ENCODE measurements at places on chromosomes 4 and X.
A peak's percentile ranks its signal among the peaks of the same experiment; 100 is the strongest.

GRCh38 chr4:152458801-152459302, 77.0 kb downstream of the FBXW7 start:
- DNase-seq = no peak

DNA sequence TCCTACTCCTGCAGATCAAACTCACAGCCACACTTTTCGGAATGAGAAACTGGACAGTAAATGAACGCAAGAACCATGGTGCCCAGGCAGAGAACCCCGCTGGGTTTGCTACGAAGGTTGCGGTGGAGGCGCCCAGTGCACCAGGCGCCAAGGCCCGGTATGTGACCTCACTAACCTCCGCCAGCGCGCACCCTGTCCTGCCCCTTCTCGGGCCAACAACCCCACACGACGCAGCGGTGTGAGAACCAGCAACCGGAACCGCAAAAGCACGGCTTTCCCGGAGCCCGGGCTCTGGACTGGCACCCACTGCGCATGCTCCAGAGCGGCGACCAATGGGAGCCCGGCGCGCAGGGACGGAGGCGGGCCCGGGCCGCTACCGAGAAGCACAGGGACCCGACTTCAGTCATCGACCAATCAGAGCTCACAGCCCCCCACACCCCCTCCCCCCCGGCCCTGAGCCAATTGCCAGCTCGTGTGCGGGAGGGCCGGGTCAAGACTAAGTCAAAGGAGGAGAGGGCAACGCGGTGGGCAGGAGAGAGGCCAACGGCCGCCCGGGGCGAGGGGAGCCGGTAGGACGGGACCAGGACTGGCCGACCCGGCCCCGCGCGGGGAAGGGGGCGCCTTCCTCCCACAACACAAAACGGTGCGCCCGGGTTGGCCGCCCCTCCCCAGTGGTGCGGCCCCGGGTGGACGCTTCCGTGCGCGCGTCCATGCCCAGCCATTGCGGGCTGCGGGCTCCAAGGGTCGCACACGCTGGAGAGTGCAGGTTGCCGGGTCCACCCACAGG, 7.3 kb upstream of the WAS start:
- DNase-seq = peak; percentile 88

GRCh38 chr4:150510176-150510865, 71.6 kb upstream of the MAB21L2 start:
- peak; percentile 67 for DNase-seq

DNA sequence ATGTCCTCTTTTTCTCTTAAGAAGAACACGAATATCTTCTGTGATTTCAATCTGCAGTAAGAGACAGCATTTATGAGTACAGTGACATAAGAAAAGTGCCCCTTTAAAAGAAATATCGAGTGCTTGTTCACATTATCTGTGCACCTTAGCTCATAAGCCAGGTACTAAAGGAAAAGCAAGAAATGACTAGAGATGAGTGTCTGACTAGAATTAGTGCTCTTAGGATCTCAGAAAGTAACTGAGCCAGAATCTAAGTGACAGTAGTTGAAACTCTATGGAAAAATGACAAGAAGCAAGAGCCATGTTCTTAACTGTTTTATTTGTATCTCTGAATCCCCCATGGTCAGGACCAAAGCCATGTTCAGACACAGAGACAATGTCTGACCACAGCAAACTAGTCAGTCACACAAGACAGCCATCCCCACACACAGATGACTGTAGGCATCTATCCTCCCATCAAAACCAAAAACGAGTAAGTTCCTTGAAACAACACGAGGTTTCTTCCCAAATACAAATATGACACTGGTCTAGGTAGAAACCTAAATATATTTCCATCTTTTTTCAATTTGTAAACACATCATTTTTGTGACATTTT, 36.8 kb downstream of the ACSL4 start:
- DNase-seq = no peak

DNA sequence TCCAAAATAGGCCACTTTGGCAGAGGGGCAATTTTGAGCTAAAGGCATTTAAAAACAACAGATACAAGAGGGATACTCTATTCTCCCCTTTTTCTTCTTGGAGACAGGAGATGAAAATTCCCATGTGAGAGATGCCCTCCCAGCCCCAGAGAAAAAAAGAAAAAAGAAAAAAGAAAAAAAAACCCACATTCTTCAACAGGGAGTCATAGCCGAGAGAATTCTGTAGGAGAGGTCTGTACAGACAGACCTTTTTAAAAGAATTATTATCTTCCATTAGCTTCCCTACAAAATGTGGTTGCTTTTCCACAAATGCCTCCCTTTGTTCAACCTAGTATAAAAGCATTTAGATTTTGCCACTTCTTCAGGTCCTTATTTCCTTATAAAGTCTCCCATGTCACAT, 89.9 kb downstream of the SPCS3 start:
- peak; percentile 34 for DNase-seq

- no peak for DNase-seq
Observed at GRCh38 chr4:111187108-111187507, 564.2 kb upstream of the PITX2 start.

DNA sequence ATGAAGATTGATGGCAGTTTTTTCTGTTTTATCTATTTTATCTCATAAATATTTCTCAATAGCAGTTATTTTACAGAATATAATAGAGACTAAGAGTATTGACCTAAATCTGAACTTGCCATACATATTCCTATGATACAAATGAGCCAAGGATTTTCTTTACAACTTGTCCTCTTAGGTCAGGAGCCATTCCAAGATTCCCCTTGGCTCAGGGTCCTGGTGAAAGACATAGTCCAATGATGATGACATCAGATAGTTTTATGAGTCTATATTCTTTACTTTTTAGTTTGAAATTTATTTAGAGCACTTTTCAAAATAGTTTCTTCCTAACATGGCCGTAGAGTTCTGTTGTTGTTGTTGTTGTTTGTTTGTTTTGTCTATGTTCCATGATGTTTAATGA, 869.1 kb upstream of the GRID2 start:
- no peak for DNase-seq

DNA sequence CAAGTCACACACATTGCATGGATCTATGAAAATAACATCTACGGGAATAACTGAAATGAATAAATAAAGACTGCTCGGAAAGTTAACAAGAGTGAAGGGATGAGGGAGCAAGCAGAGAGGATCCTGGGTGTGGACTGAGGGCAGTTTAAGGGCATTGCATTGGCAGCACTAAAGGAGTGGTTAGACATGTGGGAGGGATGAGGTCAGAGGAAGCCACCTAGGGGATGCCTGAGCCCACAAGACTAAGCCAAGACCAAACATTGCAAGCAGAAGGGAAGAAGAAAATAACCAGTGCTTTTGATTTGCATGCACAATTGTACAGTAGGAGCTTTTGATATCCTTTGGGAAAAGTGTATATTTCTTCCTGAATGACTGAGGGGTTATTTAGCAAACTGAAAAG, 106.1 kb downstream of the MSL3 start:
- no peak for DNase-seq

DNA sequence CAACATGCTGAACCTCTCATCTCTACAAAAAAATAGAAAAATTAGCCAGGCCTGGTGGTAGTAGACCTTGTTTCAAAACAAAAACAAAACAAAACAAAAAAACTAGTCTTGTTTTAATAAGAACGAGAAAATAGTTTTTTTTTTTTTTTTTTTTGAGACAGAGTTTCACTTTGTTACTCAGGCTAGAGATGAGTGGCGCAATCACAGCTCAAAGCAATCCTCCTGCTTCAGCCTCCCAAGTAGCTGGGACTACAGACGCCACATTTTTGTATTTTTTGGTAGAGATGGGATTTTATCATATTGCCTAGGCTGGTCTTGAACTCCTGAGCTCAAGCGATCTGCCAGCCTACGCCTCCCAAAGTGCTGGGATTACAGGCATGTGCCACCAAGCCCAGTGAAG, 47.7 kb upstream of the UGDH start:
- no peak for DNase-seq

DNA sequence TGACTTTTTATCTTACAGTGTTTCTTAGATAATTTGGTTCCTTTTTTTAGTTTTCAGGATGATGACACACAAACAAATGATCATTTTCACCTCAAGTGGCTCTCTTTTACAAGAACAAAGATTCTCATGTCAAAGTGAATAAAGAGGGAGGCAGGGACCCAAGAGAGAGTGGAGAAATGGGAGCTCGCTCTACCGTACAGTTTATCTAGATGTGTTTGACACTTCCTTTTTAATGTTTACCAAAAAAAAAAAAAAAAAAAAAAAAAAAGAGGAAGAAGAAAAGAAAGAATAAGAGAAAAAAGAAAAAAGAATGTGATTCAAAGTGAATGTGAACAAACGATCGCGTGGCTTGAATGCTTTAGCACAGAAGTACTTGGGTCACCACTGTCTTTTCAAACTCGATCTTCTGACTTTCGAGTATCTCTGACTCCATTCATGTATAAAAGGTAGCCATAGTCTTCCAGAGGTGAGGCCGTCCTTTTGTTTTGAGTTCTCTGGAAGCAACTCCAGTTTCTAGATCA, 75.6 kb upstream of the GRXCR1 start:
- DNase-seq = no peak

DNA sequence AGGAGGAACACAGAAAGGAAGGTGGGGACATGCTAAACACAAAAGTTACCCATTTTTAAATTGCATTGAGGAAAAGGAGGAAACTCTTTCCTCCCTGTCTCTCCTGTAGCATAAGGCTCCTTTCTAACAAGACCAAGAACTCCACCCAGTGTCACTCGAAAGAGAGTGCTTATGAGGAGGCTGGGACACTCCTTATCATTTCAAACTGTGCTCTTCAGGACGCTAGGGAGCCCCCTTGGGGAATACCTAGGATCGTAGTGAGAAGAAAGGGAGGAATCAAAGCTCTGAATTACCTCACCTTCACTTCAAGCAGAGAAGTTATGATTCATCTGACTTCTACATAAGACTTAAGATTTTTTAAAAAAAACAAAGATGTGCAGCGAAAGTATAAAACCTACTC, 65.5 kb downstream of the F9 start:
- DNase-seq = no peak

All from fibroblast of skin of scalp (primary cell).